ENCODE measurements at places on chromosomes 11 and 22.

DNA sequence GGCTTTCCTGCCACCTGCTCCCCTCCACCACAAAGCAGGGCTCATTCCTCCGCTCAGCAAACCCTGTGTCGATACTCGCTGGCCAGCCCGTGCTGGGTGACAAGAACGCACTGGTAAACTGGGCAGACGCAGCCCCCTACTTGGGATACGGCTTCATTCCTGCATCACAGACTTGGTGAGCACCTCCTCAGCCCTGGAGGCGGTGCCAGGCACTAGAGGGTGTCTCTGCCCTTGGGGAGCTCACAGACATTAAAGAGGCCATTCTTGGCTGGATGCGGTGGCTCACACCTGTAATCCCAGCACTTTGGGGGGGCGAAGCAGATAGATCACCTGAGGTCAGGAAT lies 6.0 kb downstream of the ZDHHC24 start:
- no peak for DNase-seq

- no peak for DNase-seq
Measured at GRCh38 chr22:42959576-42960509, 55.1 kb downstream of the PACSIN2 start.

GRCh38 chr11:84145616-84146185 lies 859.5 kb upstream of the CCDC90B start:
- no peak for DNase-seq

DNA sequence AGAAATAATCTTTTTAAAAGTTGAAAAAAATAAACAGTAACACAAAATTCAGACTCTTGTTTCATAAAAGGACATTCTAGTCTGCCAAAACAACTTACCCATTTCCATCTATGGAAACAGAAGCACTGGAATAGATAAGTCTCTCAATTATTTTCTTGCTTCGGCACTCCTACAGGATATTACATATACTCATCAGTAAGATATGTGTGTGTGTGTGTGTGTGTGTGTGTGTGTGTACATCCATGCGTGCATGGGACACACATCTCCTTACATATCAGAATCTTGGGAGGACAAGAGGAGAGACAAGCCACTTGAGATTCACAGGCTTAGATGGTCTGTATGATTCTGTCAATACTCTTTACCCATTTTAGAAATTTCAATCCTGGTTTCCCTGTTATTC lies 144.6 kb downstream of the ATG16L2 start:
- no peak for DNase-seq

DNA sequence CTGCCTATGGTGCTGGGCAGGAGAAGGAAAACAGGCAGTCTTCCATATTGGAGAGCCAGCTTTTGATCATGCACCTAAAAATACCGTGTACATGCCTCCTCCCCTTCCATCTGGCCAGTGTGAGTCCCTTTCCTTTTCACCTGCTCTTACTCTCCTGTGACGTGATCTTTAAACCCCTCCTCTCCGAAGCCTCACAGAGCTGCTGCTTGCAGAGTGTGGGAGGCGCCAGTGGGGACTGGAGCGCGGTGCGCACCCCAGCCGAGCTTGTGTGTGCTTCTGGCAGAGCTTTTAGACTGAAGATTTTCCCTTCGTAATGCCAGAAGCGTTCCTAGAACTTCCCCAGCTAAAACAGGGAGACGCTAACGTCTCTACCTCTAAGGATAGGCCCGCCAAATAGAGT lies 29.8 kb downstream of the MUC6 start:
- DNase-seq, result peak; percentile 55

- peak; percentile 13 for DNase-seq
Measured at GRCh38 chr11:75733431-75734107, 15.9 kb downstream of the MOGAT2 start.

DNA sequence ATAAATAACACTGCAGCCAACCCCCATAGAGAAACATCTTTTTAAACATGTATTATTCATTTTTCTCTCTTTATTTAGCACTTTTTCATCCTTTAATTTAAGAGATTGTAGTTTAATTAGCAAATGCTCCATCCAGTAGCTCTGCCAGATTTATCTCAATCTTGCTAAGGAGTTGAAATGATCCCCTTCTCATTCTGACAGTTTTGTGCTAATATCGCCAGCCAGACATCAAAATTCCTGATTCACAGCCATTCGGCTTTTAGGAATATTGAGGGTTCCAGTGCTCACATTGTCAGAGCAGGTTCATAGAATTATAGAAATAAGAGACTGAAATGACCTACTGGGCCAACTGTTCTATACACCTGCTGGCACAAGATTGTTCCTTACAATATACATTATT lies 77.8 kb downstream of the CASP12 start:
- DNase-seq, result no peak

DNA sequence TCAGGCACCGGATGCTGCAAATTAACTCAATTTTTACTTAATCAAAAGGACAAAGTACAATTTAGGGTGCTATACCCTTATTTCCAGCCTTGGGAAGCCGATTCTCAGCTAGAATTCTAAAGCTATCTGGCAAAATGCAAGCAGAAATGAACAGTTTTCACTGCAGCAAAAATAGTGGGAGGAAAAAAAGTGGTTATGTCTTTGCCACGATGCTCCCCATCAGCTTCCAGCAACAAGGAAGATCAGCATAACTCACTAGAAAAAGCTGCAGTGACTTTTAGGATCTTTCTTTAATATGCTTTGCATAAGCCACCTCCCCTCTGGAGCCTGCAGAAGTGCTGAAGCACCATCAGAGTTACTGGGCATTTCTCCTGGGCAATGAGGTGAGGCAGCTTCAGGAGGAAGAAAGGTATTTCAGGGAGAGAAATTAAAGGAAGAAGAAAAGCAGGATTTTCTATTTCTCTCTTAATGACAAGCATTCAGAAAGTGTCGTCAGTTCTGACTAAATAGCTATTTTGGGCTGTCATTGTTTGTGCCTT lies 702.9 kb downstream of the DLG2 start:
- DNase-seq, result no peak

GRCh38 chr11:12123273-12123672 lies 12.9 kb downstream of the MICAL2 start:
- no peak for DNase-seq

GRCh38 chr22:49614966-49615965 lies 212.4 kb downstream of the BRD1 start:
- no peak for DNase-seq

DNA sequence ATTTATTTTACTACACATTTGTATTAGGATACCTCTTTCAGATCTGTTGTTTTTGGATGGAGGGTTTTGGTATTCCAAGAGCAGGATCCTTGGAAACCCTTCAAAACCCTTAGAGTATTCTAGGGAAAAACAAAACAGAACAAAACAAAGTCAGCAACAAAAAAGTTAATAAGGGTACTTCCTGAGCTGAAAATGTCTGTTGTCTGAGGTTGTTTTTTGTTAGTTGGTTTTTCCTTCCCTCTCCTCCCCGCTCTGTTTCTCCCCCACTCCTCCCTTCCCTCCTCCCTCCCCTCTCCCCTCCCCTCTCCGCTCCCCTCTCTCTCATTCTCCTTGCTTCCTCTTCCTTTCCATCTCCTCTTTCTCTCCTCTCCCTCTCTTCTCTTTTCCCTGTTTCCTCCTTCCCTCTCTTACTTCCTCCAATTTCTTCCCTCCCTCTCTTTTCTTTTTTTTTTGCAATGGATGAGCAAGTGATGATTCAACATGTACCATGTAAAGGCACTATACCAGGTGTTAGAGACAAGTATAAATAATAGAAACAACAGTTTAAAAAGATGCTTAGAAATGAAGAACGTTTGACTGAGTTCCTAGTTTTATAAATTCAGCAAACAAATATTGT lies 160.6 kb downstream of the TMEM135 start:
- DNase-seq, result no peak

- no peak for DNase-seq
Measured at GRCh38 chr22:19494676-19495173, 15.0 kb downstream of the CDC45 start.

GRCh38 chr11:253160-253885 lies 16.5 kb downstream of the PSMD13 start:
- DNase-seq, result no peak

GRCh38 chr11:19570889-19571288 lies 141.7 kb upstream of the NAV2 start:
- no peak for DNase-seq

- DNase-seq, result no peak
Measured at GRCh38 chr11:206002-206384, 1.2 kb downstream of the BET1L start.

DNA sequence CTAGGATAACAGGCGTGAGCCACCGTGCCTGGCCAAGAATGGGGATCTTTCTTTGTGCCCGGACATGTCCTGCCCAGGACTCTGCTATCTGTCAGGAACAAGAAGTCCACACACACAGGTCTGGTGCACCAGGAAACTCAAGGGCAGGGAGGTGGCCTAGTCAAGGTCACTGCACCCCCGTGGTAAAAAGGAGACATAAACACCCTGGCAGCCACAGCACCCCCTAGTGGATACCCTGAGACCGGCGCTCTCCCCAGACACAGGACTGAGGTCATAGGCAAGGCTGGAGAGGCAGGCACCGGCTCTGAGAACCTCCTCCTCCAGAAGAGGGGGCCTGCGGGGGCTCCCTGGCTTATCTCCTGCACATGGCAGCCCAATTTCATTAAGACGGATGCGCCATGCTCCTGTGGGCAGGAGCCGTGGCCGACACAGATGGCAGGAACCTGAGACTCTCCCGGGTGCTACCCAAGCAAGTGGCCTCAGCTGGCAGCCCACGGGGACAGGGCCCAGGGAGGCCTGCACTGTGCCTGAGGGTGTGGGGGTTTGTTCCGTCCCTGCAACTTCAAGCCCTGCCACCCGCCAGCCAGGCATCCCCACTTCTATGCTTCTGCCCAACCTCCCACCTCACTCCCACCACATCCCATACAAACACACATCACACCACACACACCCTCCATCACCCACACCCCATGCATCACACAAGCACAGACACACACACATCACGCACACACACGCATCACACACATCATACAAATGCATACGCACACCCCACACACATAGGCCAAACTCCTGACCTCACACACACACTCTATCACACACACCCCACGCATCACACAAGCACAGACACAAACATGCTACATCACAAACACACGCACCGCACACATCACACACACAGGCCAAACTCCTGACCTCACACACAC lies 19.6 kb downstream of the MACROD1 start:
- no peak for DNase-seq

DNA sequence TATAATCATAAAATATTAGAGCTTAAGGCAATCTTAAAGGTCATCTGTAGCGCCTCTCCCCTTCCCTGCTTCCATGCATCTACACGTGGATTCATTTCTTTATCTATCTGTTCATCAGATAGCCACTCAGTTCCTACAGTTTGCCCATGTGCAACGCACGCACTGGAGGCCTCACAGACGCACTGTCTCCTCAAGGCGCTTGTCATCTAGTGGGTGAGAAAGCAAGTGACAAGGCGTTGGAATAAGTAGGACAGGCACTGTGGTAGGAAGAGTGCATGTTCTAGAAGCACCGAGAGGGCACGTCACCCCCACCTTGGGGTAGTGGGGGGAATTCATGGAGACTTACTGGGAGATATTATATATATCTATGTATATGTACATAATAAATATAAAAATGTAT lies 20.8 kb upstream of the JAM3 start:
- DNase-seq, result no peak

Data from anterior cingulate cortex (tissue), 58 donors.